ENCODE measurements at places on chromosomes 2 and 18.

GRCh38 chr2:205461678-205462665, 220.3 kb upstream of the NRP2 start:
- no peak for DNase-seq

GRCh38 chr2:8036366-8036765, 645.5 kb upstream of the ID2 start:
- DNase-seq: no peak

DNA sequence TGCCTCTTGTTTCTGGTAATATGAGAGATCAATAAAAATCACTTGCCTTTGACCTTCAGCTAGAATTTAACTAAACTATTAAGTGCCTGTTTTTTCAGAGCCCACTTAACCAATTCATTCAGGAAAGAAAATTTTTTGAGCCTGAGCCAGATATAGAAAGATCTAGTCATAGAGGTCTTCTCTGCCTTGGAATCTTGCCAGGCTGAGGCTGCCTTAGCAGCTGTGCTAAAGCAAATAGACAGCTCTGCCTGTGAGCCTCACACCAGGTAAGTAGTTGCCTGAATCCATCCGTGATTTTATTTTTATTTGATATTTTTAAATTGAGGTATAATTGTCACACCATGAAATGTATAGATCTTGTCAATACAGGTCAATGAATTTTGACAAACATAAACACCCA, 27.4 kb downstream of the EVX2 start:
- DNase-seq: no peak

- no peak for DNase-seq
These were observed 11.9 kb upstream of the NEURL3 start for GRCh38 chr2:96517079-96517478.

- no peak for DNase-seq
These were observed 69.6 kb upstream of the DSEL start for GRCh38 chr18:67586101-67586500.

- no peak for DNase-seq
These were observed 57.5 kb downstream of the STPG4 start for GRCh38 chr2:47097563-47097962.

- DNase-seq: no peak
These were observed 140.0 kb downstream of the MEIS1 start for GRCh38 chr2:66574701-66575624.

DNA sequence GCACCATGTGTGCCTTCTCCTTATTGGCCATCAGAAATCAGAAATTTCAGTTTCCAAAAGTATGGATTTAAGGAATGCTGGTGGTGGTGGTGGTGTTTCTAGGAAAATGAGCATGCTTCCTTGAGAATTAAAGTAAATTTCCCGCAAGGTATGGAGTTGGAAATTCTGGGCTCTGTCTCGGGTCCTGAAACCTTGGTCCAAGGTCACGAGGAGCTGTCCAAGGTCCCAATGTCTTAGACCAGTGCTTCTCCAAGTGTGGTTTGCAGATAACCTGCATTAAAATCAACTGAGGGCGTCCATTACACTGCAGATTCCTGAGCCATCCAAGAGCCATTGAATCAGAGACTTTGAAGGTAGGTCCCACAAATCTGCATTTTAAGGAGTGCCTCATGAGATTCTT, 210.9 kb upstream of the PKDCC start:
- DNase-seq: no peak
